ENCODE measurements at places on chromosomes 5 and 9.

DNA sequence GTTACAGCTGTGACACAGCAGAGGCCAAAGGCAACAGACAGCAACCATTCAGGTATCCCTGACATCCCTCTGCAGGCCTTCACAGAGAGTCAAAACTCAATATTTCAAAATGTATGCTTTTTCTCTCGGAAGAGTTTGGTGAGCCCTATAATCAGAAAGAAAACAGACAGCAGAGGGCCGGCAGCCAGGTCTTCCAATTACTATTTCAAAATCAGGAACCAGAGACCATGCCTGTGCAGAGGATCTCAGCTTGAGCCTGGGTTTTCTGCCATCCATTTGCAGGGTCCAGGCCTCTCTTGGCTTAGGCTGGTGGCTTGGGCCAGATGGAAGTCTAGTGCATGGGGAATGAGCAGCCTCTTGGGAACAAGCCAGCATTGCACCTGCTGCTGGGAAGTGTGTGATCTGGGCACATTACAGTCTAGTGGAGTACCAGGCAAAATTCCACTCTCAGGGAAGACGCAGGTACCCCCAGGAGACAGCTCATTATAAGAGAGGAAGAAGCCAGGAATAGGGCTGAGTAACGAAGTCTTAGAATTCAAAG is 231.3 kb downstream of the ENC1 start:
- no peak for DNase-seq

- DNase-seq, result no peak
Measured at GRCh38 chr9:84170521-84171141, 169.9 kb downstream of the SLC28A3 start.

DNA sequence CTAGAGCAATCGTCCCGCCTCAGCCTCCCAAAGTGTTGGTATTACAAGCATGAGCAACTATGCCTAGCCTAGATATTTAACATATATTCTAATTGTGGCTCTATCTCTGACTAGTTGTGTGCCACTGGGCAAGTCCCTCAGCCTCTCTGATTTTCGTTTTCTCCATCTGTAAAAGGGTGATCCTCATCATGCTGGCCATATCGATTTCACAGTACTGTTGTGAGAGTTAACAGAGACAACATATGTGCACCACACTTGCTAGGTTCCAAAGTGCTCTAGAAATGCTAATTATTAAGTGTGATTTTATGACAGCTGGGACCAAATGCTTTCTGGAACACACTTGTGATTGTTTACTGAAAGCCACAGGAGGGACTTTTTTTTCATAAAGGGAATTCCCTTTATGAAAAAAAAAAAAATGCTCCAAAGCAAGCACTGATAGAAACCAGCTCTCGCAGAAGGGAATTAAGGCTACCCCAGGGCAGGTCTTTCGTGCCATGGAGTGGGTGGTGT is 78.5 kb upstream of the EPB41L4B start:
- no peak for DNase-seq

DNA sequence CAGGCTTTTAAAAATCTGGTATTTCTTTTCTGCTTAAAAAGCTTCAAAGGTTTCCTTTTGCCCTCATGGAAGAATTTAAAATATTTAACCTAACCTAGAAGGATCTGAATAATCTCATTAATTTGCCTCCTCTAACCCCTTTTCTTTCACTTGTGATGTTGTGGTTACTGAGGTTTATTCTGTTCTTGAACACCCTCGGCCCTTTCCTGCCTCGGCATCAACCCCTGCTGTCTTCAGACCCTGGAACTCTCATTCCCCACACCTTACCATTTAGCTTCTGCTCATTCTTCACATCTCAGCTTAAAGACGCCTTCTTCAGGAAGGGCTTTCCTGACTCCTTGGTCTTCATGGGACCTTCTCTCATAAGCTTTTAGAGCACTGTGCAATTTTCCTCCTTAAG is 131.4 kb upstream of the MAN2A1 start:
- no peak for DNase-seq

GRCh38 chr9:120438836-120439546 is 141.0 kb downstream of the CDK5RAP2 start:
- DNase-seq, result no peak

- DNase-seq, result no peak
Measured at GRCh38 chr5:118628660-118629354, 359.5 kb downstream of the DTWD2 start.

DNA sequence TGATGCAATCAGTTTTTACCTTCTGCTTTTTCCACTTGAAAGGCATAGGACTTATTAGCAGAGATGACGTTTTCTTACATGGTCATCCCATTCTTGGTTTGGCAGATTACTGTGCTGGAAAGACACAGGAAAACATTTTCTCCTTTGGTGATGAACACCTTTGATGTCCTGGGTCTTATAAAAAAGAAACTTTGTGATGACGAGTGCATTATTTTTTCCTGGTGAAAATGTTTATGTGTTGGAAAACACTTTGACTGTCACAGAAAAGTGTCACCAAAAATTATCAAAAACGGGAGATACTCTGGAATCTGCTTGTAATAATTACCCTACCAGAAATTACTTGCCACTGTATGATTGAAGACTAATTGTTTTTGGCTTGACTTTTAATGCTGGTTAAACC is 2020.9 kb downstream of the MAT2B start:
- no peak for DNase-seq

- DNase-seq, result no peak
Measured at GRCh38 chr5:39014561-39014960, 59.6 kb downstream of the RICTOR start.

DNA sequence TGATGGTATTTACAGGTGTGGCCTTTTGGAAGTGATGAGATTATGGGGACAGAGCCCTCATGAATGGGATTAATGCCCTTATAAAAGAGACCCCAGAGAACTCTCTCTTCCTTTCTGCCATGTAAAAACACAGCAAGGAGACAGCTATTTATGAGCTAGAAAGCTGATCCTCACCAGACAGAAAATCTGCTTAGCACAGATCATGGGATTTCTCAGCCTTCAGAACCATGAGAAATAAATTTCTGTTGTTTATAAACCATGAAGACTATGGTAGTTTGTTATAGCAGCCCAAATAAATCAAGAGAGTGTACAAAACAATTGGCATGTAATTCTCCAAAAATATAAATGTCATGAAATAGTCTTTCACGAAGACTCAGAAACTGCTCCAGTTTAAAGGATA is 211.0 kb downstream of the PDE4D start:
- no peak for DNase-seq

GRCh38 chr9:18569941-18570630 is 96.1 kb downstream of the ADAMTSL1 start:
- no peak for DNase-seq

- DNase-seq, result no peak
Measured at GRCh38 chr9:8709731-8710130, 910.2 kb upstream of the DMAC1 start.
